Body of pancreas (tissue), 4 donors: ENCODE measurements at places on chromosomes 7 and 10. TPM values are rescaled to one million over a fixed set of nuclear protein-coding genes. Genes with fewer than 3 reads are reported as not detected.

GRCh38 chr7:131578602-131579001 lies 22.2 kb upstream of the PODXL start:
- no peak for DNase-seq

DNA sequence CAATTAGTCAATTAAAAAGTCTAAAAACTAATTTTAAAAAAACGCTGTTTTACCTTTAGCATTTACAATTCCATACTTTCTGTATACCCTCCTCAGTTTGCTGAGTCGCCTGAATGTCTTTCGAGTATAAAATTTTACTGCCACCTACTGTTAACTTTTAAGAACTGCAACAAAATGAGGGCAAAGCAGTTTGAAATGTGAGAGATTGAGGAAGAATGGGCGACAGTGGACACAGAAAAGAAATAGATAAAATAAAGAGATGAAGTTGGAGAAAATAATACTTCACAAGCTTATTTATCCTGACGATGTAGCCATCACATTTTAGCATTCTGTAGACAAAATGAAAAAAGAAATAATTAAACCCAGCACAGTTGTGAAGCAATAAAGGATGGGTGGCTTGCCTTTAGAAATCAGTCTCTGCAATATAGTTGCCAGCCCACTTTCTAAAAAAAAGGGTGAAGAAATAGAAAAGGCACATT lies 110.8 kb upstream of the PTN start:
- no peak for DNase-seq

DNA sequence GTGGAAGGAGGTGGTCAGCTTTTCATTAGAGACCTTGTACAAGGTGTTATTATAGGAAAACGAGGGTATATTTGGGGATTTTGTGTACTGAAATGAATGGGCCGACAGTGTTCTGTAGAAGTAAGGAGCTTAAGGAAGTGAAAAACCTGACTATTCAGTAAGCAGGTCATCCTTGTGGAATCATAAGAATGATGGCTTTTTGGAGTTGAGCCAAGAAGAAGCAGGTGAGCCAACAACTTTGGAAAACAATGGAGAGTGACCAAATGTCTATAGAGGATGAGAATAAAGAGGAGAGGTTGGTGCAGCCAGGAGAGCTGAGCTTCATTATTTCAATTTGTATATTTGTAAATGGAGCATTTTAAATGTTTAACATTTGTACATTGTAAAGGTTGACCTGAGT lies 595.7 kb downstream of the CCSER2 start:
- DNase-seq, result no peak

DNA sequence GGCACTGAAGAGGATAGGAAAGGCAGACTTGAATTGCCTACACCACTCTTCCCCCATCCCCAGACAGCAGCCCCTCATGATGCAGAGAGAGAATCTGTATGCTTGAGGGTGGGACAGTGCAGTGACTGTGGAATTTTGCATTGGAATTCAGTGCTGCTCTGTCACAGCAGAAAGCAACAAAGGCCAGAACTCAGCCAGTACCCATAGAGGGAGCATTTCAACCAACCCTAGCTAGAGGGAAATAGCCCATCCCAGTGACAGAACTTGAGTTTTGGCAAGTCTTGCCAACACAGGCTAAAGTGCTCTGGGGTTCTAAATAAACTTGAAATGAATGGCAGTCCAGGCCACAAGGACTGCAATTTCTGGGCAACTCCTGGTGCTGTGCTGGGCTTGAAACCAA lies 80.4 kb downstream of the TES start:
- DNase-seq, result no peak

GRCh38 chr7:99001482-99002147 lies 123.3 kb downstream of the TRRAP start:
- DNase-seq, result peak; percentile 3

- no peak for DNase-seq
Measured at GRCh38 chr7:111605246-111605645, 43.0 kb upstream of the IMMP2L start.

DNA sequence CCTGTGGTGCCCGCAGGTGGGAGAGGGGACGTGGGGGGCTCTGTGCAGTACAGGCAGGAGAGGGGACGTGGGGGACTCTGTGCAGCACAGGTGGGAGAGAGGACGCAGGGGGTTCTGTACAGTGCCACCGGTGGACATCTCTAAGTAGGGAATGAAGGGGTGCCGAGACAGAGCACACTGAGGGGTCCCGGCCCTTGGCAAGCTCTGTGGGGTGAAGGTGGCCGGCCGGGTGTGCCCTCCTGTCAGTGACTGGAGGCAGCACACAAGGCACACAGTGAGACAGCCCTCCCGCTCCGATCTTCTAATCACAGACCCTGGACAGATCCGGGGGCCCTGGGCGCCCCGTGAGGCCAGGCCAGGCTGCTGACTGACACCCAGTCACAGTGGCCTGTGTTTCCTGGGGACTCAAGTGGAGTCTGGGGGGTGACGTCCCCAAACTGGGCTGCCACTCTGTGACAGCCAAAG lies 11.2 kb downstream of the GPR146 start:
- DNase-seq, result no peak

DNA sequence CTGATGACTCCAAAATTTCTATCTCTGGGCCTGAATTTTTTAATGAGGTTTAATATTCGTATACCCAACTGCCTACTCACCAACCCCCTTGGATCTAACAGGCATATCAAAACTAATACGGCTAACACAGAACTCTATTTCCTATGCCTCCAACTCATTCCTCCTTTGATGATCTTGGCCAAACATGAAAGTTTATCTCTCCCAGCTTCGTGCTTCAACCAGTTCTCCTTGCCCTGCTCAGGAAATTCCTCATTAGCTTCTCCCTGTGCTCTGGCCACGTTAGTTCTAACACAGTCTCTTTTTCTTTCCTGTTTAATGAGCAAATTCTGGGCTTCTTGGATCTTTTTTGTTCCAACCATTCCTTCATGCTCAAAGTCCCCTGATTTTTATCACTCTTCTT lies 138.9 kb upstream of the PTN start:
- no peak for DNase-seq

DNA sequence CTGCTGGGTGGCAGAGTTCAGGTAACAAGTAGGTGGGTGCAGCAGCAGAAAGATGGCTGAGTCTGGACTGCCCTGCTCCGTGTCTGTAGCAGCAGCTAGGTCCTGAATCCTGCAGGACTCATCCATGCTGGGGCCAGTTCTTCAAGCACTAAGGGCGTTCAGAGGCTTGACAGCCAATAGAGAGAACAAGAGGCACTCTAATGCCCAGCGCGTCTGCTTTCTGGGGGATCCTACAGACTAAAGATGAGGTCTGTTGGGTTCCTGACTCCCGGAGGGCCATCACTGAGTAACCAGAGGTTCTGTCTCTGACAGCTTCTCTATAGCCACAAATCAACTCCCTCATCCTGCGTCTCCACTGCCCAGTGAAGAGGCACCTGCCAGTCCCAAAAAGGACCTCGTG lies 125.5 kb downstream of the PTPN20 start:
- DNase-seq, result no peak

GRCh38 chr7:7254908-7255307 lies 72.6 kb downstream of the C1GALT1 start:
- DNase-seq, result no peak

- DNase-seq, result no peak
Measured at GRCh38 chr7:74103219-74103772, 19.7 kb downstream of the LIMK1 start.

GRCh38 chr10:16950656-16951601 lies 133.7 kb upstream of the RSU1 start:
- no peak for DNase-seq

DNA sequence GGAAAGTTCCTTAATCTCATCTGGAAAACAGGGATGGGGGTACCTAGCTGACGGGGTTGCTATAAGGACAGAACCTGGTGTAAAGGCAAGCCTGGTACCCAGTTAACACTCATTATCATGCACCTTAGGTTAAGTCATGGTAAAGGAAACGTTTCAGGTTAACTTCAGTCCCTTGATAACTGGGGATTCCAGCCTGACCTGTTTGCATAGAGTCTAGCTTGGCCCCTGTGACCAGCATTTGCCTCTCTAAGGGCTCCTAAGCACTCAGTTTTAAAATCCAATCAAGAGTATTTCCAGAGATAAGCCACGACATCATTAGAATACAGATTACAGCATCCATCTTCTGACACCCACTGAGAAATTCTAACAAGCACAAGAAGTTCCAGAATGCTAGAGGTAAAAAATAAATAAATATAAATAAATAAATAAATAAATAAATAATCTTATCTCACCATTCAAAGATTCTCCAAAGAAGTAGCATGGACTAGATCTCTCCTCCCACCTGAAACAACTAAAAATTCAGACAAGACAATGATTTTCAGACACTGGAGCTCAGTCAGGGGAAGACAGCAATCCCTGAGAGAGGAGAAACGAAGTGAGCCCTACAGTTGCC lies 184.6 kb downstream of the KCNMA1 start:
- DNase-seq, result no peak

GRCh38 chr10:59903871-59904270 lies 2.5 kb downstream of the CCDC6 start:
- DNase-seq, result no peak

- DNase-seq, result no peak
Measured at GRCh38 chr10:8013006-8013405, 41.5 kb upstream of the GATA3 start.

- no peak for DNase-seq
Measured at GRCh38 chr7:117916309-117916708, 43.1 kb upstream of the CTTNBP2 start.

GRCh38 chr7:46652317-46652716 lies 731.2 kb upstream of the IGFBP3 start:
- DNase-seq, result no peak

GRCh38 chr10:45308707-45309106 lies 6.7 kb downstream of the OR13A1 start:
- DNase-seq, result no peak

DNA sequence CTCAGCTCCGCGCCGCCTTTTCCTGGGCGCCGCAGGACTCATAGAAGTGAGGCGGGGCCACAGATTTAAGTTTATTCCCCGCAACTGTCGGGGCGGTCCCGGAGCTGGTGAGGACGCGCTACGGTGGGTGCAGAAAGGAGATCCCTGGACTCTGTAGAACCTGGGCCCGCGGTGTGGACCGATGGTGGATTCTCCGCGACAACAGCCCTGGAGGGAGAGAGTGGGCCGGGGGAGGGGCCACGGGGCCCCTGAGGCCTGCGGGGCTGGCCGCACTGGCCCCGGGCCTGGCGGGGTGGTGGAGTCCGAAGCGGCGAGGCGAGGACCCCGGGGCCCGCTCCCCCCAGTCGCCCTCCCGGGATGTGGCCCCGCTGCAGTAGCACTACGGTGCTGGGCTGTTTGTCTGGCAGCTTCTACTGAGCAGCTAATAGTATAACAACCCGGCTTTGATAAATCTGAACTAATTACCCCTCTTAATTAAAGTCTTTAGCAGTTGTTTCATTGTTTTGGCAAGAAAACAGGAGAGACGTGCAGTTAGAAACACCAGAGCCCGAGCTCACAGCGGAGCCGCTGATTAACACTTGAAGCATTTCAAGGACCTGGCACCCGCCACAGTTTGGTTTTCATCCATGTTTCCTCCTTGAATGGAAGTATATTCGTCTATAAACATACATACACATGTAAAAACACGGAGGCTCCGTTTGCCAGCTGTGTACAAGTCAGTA lies 4.2 kb downstream of the FEZF1 start:
- no peak for DNase-seq

DNA sequence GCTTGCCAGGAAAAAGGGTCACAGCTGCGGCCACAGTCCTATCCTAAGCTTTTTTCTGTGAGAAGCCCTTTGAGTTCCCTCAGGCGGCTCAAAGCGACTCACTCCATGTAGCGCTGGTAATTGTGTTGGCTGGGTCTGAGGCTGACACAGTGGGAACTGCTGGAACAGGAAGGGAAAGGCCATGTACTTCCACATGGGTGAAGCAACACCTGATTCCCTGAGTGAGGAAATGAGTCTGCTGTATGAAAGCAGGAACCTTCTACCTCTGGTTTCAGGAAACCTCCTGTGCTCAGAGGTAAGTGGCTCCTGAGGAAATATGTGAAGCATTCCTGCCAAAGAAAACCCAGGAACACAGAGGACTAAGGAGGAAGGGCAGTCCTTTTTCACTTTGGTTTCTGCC lies 734.6 kb upstream of the SORCS1 start:
- DNase-seq, result no peak

DNA sequence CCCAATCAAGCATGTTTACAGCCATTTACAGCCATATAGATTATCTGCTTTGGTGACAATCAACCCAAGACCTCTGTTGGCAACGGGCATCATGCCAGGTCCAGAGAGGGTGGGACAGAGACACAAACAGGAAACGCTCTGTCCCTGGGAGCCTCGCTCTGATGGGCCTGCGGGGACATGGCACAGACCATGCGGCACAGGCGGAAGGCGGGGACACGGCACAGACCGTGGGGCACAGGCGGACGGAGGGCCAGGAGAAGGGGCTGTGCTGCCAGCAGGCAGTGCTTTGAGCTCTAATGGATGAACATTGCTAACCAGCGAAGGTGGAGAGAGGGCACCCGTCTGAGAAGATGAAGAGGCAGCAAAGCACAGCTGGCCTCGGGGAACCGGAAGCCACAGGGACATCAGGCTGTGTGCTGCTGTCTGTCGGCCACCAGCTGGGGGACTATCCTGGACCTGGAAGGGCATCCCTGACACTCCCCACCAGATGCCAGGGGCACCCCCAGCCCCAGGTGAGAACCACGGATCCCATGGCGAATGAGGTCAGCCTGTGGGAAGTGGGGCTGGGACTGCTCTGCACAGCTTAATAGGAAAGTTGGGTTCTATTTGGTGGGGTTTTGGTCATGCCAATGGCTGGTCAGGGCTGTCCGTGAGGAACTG lies 61.0 kb downstream of the DIP2C start:
- DNase-seq, result no peak

DNA sequence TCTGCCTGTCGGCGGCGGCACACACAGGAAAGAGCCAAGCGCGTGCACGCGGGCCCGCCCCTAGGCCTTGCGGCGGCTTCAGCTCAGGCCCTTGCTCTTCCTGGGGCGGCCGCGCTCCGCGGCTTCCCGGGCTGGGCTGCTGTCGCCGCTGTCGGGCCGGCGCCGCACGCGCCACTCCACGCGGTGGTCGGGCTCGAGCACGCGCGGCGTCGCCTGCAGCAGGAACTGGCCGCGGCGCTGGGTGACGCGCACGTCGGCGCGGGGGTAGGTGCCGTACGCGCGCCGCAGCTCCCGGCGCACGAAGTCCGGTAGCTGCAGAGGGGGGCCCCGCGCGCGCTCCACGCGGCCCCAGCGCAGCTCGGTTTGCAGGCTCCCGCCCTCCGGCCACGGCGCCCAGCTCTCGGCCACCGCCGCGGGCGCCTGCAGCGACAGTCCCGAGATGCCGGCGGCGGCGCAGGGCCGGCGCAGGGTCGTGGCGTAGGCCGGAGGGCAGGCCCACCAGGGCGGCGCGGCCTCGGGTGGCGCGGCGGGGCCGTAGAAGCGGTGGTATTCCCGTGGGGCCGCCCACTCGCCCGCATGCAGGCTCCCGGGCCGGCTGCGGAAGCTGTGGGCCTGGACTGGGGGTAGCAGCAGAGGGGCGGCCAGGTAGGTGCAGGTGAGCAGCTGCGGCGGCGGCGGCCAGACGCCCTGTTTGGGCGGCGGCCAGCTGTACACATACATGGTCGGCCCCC lies 804 bp downstream of the C10orf95 start:
- DNase-seq, result peak; percentile 84

- no peak for DNase-seq
Measured at GRCh38 chr10:71262027-71262426, 49.7 kb downstream of the UNC5B start.

Gene TRIM74
- total RNA-seq, result not detected

Gene CCL24
- total RNA-seq, result not detected

Gene ITPRID1
- total RNA-seq, result not detected

Gene TLX1
- total RNA-seq, result not detected

Gene HDAC9
- total RNA-seq, result 4.9 TPM
